Activated T-cell treated with anti-CD3 and anti-CD28 coated beads, Interleukin-2, amount 50 U/mL, for 4 hours (primary cell): ENCODE measurements at places on chromosomes 2 and 18. TPM values are rescaled to one million over a fixed set of nuclear protein-coding genes. Genes with fewer than 3 reads are reported as not detected.
A peak's percentile ranks its signal among the peaks of the same experiment; 100 is the strongest.

INPP5D gene
- 31.2 TPM for total RNA-seq

DNA sequence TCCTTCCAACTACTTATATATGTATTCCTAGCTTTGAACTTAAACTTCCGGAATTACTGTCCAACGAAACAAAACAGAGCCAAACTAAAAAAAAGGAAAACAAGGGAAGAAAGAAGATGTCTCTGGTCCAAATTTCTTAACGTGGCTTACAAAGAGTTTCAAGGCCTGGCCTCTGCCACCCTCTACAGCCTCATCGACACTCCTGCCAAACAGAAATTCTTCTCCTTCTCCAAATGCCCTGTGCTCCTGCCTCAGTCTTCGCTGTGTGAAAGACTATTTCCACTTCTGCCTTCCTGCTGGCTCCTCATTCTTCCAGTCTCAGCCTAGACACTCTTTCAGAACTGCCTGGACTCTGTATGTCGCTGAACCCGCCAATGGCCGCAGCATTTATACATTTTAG lies 249.2 kb downstream of the TXNL1 start:
- no peak for DNase-seq

DNA sequence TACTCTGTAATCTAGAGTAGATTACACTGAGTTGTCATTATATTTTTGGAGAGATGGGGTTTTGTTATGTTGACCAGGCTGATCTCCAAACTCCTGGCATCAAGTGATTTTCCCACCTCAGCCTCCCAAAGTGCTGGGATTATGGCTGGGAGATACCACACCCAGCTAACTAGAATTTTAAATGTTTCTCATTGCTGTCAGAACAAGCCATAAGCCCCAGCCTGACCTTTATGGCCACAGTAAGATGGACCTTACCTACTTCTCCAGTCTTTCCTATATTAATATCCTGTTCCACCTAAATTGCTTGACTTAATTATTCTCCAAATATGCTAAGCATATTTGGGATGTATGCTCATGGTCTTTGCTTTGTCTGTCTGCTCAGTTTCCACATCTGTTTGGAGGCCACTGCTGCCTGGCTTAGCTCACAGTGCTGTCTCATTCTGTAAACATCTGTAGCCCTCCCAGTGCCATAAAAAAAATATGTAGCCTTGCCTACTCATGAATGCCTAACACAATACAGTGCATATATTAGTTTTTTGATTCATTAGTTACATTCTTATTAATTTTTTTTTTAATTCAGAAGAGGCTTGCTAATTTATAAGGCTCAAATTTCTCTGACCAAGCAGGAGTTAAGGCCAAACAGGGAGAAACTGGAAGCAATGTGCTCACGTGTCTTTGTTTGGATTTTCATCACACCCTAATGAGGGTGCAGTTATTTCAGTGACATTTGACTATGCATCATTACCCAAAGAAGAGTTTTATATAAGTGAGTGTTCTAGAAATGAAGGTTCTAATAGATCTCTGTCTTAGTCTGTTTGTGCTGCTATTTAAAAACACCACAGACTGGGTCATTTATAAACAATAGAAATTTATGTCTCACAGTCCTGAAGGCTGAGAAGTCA lies 45.3 kb upstream of the PSME4 start:
- no peak for DNase-seq

DNA sequence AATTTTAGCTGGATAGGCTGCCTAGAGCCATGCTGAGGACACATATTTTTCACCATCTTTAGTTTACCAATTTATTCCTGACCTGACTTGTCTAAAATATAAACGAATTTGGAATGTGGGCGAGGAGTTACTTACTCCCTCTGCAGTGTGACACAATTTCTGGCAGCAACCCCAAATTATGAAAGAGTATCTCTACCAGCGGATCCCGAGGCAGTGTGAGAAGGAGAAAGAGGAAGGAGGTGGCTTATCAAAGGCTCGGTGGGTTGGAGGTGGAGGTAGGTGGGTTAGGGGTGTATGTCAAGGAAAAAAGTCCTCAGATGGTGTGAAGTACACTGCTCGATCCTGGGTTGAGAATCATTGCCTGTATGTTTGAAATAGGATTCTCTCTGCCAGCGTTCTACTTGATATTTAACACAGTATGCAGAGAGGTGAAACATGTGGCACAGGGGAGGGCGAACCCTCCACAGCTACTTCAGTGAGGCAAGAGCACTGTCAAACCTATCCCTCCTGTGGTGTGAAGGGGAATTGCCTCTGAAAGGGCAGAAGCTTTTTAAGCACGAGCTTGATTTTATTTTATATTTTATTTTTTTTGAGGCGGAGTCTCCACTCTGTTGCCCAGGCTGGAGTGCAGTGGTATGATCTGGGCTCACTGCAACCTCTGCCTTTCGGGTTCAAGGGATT lies 76.0 kb downstream of the RFTN2 start:
- DNase-seq, result peak; percentile 11
